Stimulated activated CD8-positive, alpha-beta memory T cell treated with anti-CD3 and anti-CD28 coated beads, Interleukin-2, amount 100 ng/mL, for 48 hours (primary cell): ENCODE measurements at places on chromosomes 2 and 18.

DNA sequence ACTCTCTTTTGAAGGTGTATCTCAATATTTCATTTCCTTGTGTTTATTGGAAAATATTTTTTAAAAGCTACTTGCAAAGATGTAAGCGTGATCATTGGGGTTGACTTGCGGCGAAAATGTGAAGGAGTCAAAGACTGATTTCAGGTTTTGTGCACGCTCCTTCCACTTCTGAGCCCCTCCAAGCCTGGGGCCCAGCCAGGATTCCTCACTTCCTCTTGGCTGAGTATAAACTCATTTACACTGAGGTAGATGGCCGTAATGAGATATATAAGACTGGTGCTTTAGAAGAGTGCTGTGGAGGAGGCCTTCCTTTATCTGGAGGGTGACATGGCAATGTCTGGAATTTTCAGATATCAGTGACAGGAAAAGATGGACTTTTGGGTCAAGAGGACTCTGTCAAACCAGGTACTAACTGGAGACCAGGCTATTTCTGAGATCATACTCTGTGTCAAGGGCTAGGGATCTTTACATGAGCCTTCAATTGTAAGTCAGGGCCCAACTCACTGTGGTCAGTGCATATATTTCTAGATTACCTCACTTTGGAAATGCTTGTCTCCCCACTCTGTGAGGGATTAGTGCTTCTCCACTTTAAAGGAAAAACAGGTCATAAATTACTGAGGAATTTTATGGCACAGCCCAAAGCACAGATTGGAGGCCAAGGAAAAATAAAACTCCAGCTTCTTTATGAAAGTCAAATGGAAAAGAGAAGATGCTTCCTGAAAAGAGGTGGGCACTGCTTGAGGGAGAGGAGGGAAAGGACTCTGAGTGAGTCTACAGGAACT, 22.8 kb downstream of the PRKCE start:
- DNase-seq = no peak

GRCh38 chr2:30404319-30405259, 42.5 kb upstream of the LCLAT1 start:
- no peak for DNase-seq

GRCh38 chr2:212906620-212907019, 244.8 kb downstream of the IKZF2 start:
- DNase-seq = no peak

DNA sequence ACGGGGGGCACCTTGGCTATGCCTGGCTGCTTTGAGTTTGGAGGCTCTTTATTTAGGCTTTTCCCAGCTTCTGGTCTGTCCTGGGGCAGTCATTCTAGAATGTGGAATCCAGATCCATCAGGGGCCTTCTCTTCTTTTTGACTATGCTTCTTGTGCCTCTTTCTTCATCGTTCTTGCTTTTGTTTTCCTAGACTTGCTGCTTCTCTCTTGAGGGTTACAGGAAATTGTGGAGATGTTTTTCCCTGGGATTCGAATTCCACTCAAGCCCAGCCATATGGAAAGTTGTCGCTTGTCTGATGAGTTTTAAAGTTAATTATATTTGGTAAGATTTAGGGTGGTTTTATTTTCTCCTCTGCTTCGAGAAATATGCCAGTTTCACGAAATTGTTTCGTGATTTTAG, 2.4 kb downstream of the GLI2 start:
- DNase-seq = no peak

DNA sequence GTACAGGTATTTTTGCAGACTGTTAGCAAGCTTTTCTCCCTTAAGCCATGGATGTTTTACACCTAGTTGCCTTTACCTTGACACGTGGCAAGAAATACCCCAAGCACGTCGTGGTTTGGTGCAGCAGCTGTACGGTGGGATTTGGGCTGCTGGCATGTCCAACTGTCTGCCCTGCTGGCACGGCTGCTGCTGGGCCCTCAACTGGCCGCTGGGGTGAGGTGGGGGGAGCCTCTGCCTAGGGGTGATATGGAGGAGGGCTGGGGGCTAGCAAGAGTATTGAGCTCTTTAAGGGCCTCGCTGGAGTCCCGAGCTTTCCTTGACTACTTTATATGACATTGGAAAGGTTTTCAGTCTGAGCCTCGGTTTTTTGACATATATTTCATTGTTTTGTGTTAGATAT, 41.6 kb downstream of the LPIN1 start:
- DNase-seq = no peak

- no peak for DNase-seq
These were observed 104.2 kb downstream of the ASAP2 start for GRCh38 chr2:9310798-9311197.

GRCh38 chr2:197673106-197673505, 2.3 kb downstream of the RFTN2 start:
- no peak for DNase-seq

- no peak for DNase-seq
These were observed 373.1 kb upstream of the NETO1 start for GRCh38 chr18:73240899-73241298.

GRCh38 chr2:217120429-217120828, 260.6 kb upstream of the TNP1 start:
- DNase-seq = no peak

GRCh38 chr2:234615643-234616356, 118.9 kb upstream of the ARL4C start:
- no peak for DNase-seq

DNA sequence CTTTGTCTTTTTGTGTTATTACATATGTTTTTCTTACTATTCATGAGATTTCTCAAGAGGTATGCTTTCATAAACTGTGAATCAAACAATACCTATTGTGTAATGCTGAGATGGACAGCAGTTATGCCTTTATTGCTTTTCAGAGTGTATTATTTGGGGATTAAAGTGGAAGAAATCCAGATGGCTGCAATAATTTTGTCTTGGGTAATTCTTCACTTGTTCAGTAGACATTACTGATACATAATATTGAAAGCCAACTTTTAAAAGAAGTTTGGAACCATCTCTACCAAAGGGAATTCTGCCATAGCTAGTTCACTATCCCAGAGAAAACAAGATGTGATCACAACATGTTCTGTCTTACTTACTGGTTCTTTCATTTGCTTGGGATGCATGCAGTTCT, 253.4 kb upstream of the ZSWIM2 start:
- no peak for DNase-seq

- no peak for DNase-seq
These were observed 23.8 kb upstream of the HNRNPA3 start for GRCh38 chr2:177188482-177189469.

DNA sequence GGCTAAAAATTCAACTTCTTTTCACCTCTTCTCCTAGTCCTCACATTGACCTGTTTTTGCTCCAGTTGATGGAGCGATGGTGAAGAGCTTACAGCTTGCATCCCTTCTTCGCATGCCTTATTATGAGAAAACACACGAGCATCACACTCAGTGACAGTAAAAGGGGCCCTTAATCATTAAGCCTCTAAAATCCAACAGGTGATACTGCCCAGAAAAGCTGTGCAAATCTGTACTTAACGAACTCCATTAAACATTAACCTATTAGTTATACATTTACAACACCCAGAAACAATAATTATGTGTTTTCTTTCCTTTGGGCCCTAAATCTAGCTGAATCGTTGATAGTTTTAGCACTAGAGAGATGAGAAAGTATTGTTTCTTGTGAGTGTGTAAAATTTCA, 54.8 kb downstream of the LAMA1 start:
- no peak for DNase-seq

DNA sequence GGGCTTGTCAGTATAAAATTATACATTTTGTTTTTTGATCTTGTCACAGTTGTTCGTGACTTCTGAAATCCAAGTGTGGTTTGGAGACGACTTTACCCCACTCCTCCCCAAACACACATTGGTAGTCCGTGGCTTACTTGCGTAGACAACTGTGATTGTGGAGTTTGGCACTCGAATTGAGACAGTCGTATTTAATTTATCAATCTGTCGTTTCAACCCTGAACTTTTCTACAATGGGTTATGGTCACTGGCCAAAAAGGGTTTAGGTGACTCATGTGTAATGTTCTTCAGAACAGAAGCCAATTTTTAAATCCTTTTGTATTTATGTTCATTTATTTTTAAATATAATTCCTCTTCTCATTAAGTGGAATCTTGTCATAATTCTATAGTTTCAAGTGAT, 129.9 kb downstream of the SPTBN1 start:
- no peak for DNase-seq

DNA sequence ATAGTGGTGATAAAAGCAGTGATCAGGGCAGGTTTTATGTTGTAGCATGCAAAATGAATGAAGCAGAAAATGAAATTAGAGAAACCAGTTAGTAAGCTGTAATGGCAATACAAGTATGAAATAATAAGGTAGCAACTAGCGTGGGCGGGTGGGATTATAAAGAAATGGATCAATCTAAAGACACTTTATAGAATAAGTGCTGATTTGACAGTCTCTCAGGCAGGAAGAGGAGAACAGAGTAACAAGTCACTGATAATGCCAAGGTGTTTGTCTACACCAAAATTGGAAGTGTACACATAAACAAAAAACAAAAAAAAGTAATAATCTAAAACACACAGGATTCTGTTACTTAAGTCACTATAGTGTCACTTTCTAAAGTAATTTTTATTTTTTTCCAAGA, 51.0 kb upstream of the PCBP1 start:
- DNase-seq = no peak

DNA sequence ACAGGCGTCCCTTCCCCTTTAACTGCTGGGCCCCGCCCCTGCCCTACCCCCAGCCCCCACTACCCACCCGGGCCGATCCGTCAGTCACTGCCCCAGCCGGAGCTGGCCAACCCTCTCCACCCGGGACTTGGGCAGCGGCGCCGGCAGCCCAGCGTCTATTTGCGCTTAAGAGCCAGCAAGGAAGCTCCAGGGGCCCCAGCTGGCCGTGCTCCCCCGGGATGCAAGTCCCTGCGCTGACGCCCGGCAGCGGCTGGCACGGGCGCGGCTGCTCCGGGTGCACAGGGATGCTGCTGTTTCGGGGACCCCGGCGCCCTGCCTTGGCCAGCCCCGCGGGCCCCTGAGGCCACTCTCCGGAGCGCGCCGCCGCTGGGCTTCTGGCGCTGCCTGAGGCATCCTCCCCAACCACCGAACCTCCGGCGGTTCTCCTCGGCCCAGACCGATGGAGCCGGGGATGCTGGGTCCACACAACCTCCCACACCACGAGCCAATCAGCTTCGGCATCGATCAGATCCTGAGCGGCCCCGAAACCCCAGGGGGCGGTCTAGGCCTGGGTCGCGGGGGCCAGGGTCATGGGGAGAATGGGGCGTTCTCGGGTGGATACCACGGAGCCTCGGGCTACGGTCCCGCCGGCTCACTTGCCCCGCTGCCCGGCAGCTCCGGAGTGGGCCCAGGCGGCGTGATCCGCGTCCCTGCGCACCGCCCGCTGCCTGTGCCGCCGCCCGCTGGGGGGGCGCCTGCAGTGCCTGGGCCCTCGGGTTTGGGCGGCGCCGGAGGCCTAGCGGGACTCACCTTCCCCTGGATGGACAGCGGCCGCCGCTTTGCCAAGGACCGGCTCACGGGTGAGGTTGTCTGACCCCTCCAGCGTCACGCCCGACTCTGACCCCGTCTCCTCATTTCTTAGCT, at the start of gene TLX2:
TLX2 (plus strand) TSS at position 83 of the 903 bp plus-strand sequence; CDS start at position 440, 357 bp downstream.
- DNase-seq = no peak

GRCh38 chr18:70754486-70754885, 465.6 kb downstream of the SOCS6 start:
- DNase-seq = no peak

DNA sequence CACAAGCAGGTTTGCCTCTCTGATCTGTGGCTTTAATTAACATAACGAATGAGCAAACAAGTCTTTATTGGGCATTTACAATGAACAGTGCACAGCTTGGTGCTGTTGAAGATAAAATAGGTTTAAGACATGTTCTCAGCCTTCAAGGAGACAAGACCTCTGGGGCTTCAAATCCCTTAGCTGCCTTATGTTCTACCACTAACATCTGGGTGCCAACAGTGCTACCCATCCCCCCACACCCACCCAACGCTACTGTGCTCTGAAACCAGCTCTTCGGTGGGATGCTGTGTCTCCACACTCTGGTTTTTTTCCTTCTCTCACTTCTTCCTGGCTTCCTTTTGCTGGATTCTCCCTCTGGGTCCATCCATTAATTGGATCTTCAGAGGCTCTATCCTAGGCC, 14.1 kb upstream of the B3GNT2 start:
- no peak for DNase-seq

GRCh38 chr18:52766002-52766545, 426.1 kb downstream of the DCC start:
- DNase-seq = no peak

- no peak for DNase-seq
These were observed 77.1 kb downstream of the BCL11A start for GRCh38 chr2:60476206-60476954.

- no peak for DNase-seq
These were observed 784.8 kb upstream of the CDH2 start for GRCh38 chr18:28961669-28962228.

- no peak for DNase-seq
These were observed 36.7 kb downstream of the EPAS1 start for GRCh38 chr2:46333912-46334311.

DNA sequence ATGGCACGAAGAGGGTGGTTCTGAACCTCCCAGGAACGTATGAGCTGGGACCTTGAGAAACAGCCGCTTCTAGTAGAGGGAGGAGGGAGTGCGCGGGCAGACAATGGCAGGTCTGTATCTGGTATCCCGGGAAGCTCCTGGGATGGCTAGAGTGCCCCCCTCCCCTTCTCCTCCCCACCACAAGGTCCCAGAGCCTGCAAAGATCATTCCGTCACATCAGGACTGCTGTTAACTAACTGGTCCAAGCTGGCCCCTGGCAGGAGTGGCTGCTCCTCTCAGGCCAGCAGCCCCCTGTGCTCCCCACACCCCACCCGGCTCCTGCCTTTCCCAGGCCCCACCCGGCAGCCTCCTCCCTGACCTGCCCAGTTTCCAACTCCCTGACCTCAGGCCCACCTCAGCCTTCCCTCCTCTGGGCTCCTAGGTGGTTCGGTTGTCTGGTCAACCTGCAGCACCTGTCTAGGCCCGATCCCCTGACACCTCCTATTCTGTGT, 75.0 kb downstream of the TPO start:
- DNase-seq = no peak

- no peak for DNase-seq
These were observed 195.6 kb downstream of the TMX3 start for GRCh38 chr18:68519336-68519735.

- DNase-seq = no peak
These were observed 13.8 kb upstream of the GIGYF2 start for GRCh38 chr2:232683368-232683767.

DNA sequence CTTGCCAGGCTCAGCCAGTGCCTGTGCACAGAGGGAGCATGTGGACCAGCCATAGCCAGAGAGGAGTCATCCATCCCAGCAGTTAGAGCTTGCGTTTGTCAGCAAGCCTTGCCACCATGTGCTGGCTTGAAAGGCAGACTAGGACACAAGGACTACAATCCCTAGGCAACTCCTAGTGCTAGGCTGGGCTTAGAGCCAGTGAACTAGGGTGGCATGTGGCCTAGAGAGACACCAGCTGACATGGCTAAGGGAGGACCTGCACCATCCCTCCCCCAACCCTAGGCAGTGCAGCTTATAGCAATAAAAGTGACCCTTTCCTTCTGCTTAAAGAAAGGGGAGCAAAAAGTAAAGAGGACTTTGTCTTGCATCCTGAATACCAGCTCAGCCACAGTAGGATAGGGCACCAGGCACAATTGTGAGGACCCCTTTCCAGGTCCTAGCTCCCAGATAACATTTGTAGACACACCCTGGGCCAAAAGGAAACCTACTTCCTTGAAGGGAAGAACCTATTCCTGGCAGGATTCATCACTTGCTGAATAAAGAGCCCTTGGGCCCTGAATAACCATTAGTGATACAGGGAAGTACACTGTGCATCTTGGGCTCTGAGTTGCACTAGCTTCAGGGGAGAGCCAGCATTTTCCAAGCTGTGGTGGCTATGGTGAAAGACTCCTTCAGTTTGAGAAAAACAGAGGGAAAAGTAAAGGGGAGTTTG, 38.7 kb upstream of the UXS1 start:
- no peak for DNase-seq
